ENCODE measurements at places on chromosomes 4 and X.

DNA sequence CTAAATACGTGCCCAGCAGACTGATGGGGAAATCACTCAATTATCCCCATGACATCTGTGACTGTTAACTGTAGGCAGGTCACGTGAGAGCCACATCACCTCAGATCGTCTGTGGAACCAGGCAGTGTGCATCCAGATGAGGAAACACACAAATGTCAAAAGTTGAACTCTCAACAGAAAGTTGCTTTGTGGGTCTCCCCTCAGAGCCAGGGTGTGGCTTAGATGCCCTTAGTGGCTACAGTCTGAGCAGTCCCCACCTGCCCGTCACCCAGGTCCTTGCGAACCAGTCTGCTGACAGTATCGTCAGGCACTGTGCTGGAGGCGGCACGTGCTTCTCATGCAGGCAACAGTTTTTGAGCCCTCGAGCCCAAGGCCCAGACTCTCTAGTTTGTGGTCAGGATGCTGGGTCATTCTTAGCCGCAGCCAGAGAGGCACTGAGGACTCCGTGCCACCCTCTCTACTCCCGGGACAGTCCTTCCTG, 10.8 kb downstream of the TMEM187 start:
- no peak for DNase-seq

GRCh38 chrX:128156204-128156603, 104.0 kb upstream of the ACTRT1 start:
- DNase-seq = no peak

GRCh38 chrX:140190441-140191108, 225.3 kb upstream of the CXorf66 start:
- DNase-seq = no peak

DNA sequence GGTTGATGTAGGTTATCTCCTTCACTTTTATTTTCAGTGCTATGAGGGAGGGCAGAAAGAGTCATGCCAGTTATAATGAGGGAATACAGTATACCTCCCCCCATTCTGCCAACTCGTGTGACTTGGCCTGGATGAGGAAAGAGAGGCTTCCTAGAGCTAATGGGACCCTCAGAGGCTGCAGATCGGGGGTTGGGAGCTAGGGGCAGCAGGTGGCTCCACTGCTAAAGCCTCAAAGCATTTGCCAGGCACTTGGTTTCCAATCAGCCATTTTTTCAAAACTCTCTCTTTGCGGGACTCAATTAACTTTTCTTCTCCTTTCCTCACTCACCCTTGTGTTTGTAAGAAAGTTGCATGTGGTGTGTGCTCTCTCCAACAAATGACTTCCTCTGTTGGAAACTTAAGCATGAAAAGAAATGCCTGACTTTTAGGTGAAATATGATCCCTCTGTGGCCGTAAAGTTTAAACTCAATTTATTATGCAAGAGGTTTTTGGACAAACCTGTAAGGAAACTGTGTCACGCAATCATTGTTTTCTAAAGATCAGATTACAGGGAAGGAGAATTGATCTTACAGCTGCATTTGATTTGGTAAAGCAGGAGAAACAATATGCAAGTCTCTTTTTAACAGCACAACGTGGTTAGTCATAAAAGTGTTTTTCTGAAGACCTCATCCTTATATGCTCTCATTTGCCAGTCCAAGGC, 7.0 kb downstream of the SFRP2 start:
- DNase-seq = no peak

DNA sequence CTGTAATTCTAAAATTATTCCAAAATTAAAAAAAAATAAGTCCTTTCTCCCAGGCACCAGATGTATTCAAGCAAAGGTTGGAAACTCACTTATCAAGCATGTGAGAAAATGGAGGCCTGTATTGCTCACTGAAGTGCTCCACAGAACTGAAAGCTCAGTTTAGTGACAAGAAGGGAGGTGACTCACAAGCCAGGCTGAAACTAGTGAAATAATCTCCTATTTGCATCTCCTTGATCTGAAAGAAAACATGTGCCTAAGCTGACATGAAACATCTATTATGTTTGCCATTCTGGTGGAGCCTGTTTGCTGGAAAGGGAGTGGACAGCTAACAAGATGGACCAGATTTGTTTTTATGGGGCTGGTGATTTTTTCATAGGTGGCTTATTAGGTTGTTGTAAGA, 54.0 kb upstream of the AMELX start:
- DNase-seq = peak; percentile 53

- DNase-seq = peak; percentile 6
These were observed 61.8 kb downstream of the C4orf50 start for GRCh38 chr4:5956285-5957021.

DNA sequence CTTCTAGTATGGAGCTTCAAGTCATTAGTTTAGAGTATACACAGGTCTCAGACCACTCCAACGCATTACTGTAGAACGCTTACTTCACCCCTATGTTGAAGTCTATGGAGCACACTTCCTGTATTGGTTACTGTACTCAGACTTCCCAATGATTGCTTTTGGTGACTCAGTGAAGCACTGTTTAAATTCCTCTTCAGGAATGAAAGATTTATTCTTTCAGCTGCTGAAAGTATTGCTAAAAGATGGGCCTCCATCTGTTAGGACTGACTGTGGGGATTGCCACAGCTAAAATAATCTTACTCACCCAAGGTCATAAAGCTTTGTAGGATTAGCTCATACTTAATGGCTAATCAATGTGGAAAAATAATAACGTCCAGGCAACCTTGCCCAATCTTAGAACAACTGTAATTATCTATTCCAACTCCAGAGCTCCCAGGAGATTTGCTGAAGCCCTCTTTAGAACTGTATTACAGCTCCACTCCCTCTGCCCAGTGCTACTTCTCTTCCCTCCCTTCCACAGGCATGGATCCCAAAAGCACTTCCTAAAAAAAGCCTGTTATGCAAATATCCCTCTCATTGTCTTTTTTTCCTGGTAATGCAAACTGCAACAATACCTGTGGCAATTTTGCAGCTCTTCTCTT, 281.9 kb upstream of the HS3ST1 start:
- DNase-seq = no peak

DNA sequence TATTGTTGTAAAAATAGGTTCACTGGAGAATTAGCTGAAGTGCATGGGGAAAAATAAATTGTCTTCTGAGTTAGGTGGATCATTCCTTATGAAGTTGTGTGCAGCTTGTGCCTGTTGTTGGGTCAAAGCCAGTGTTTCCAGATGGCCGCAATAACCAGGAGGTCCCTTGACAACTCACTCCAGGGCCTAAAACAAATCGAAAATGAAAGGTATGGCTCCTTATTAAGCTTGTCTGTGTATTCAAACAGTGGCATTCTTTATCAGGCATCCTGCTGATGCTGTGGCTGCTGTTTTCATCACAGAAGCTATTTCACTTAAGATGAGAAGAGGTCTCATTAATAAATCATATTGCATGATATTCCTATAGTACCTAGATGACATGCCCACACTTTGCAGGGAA, 80.2 kb downstream of the GRIA2 start:
- no peak for DNase-seq

DNA sequence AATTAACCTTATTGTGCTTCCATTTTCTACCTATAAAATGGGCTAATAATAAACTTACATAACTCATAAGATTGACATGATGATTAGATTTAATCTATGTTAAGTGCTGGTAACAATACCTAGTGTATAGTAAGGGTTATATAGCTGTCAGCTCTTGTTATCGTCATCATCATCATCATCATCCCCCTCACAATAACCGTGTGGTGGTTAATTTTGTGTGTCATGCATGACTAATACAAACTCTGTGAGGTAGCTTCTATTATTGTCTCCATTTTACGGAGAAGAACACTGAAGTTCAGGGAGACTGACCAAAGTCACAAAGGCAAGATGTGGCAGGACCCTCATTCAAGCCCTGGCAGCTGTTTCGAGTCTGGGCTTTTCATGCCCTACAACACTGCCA, 211.3 kb downstream of the PALLD start:
- DNase-seq = no peak

- DNase-seq = no peak
These were observed 17.0 kb upstream of the ARHGAP24 start for GRCh38 chr4:85457752-85458467.

DNA sequence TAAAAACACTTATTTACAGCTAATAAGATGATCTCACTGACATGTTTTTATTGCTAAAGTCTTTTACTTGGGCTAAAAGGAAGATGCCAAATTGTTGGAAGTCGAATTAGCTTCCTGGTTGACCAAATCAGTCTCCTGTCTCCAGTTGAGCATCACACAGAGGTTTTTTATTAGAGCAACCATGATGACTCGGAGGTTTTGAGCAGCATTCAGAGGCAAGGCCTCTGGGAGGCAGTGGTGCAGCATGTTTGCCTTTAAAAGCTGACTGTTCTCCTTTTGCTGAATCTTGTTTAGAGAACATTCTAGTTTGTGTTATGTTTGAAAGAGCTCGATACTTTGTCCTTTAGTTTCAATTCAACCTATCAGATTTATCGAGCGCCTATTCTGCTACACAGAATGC, 2.1 kb downstream of the UCHL1 start:
- peak; percentile 73 for DNase-seq

DNA sequence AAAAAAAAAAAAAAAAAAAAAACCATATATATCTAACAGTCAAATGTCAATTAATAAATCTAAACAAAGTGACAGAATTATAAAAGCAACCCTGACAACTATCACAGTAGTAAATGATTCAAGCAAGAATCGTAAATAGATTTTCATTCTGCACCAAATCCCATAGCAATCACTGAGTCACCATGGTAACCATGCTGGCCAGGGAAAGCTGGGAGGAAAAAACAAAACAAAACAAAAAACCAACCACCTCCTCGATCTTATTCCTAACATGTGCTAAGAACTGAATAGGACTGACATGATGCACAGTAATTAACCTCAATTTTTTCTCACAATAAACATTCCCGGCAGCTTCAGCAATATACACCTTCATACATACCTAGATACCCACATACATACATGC, 30.6 kb upstream of the RAB40A start:
- DNase-seq = no peak

- DNase-seq = no peak
These were observed 108.8 kb upstream of the STIM2 start for GRCh38 chr4:26751838-26752237.

- DNase-seq = no peak
These were observed 35.3 kb downstream of the STK32B start for GRCh38 chr4:5086535-5086934.

GRCh38 chr4:98055800-98056501, 87.3 kb downstream of the STPG2 start:
- DNase-seq = no peak

DNA sequence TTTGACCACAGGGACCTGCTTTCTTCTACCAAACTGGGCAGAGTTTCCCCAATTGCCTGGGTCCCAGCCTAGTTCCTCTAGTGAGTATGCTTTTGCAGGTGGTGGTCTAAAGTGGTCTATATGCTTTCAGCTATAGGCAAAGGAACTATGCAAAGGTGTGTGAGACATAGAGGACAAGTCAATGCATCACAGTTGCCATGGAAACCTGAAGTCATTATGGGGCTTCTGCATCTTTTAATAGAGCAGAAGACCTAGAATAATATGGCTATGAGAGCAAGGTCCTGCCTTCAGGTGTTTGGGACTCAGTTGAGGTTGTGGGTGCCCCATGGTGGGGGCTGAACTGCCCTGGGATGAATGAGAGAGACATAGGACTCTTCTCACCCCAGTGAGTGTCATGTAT, 92.1 kb upstream of the RAB40AL start:
- DNase-seq = no peak

- DNase-seq = no peak
These were observed 21.0 kb upstream of the DOCK11 start for GRCh38 chrX:118474586-118474985.

GRCh38 chr4:110626532-110627153, 3.8 kb upstream of the PITX2 start:
- no peak for DNase-seq

GRCh38 chr4:183260491-183261151, 59.5 kb downstream of the CLDN22 start:
- DNase-seq = no peak

GRCh38 chr4:2461246-2461960, 7.5 kb upstream of the RNF4 start:
- no peak for DNase-seq

Measured in EL (cell line).